ENCODE measurements at places on chromosomes 6 and 20.

DNA sequence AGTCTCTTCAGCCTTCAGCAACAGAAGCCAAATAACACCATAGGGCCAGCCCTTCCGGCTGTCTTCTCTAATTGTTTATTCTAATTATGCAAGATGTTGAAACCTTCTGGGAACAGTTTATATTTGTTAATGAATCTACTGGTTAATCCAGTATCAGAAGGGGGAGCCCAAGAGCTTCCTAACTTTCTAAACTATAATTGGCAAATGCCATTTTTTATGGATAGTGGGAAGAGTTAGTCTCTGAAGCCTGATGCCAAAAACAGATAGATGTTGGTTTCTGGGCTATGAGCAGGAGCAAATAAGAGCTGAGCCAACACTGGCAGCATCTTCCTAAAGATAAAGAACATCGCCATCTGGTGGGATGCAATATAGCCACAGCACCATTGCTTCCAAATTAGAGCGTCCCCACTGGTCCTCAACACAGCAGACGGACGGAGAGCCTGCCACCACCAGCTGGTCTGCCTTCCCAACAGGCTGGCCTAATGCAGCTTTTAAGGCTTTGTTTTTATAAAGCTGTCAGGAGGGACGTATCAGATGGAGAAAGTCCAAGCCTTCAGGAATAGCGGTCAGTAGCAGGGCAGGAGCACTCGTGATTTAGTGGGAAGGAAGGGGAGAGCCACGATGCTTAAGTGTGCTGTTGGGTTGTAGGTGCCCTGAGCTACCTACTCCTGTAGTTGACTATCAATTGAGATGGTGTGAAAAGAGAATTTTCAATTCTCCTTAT is 118.8 kb downstream of the RALGAPA2 start:
- DNase-seq = peak; percentile 82

DNA sequence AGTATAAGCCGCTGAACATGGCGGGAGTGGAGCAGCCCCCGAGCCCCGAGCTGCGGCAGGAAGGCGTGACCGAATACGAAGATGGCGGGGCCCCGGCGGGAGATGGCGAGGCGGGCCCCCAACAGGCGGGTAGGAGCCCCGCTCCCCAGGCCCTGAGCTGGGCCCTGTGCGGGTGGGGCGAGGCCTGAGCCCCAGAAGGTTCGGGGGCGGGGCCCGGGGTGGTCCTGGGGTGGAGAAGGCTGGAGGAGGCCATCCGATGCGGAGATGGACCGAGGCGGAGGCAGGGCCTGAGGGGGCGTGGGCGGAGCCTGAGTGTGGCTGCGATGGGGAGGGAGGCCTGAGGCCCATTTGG is 7.1 kb downstream of the L3MBTL1 start:
- DNase-seq = peak; percentile 34

DNA sequence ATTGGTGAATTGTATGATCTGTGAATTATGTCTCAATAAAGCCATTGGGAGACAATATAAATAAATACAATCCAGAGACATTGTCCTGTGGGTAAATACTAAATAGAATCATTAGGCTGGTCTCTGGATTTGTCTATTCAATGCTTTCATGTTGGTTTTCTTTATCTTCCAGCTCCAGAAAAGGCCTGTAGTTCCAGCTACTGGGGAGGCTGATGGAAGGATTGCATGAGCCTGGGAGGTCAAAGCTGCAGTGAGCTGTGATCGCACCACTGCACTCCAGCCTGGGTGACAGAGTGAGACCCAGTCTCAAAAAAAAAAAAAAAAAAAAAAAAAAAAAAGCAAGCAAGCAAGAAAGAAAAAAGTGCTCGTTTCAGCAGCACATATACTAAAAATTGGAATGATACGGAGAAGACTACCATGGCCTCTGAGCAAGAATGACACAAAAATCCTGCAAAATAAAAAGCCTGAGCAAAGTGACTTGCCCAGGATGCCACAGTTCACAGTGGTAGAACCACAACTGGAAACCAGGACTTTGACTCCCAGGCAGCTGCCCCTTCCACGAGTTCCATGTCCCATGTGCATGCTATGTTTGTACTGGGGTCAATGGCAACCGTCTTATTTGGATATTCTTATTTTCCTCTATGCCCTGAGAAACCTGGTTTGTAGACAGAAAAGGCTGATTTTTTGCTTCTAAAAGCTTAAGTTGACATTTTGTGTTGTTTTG is 33.6 kb upstream of the GMPR start:
- no peak for DNase-seq

DNA sequence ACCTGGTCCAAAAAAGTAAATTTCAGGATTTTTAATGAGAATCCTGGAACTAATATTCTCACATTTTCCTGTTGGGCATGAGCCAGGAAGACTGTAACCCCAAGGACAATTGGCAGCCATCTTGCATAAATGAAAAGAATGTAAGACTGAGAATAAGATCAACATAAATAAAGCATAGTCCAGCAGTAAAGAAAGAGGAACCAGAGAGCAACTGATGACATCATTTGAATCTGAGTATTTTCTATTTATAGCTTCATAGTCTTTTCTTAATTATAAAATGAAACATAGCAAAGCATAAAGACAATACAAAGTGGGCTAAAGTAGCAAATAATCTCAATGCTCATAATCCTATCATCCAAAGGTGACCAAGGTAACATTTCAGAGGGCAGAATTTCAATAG is 26.6 kb upstream of the FBXL4 start:
- no peak for DNase-seq

- DNase-seq = no peak
Measured at GRCh38 chr20:48850257-48850976, 22.6 kb upstream of the PREX1 start.

GRCh38 chr6:117545161-117545595 is 57.1 kb downstream of the GOPC start:
- no peak for DNase-seq

GRCh38 chr20:32510601-32511357 is 74.4 kb downstream of the NOL4L start:
- DNase-seq = no peak

Data from cerebellum (tissue), 4 donors.